ENCODE measurements at places on chromosomes 5 and 9. TPM values are rescaled to one million over a fixed set of nuclear protein-coding genes. Genes with fewer than 3 reads are reported as not detected.

HNRNPAB gene
- 343 TPM for total RNA-seq

PCDHGB6 gene
- total RNA-seq, result 0.11 TPM

SLC6A7 gene
- not detected for total RNA-seq

GNA14 gene
- not detected for total RNA-seq

NR2F1 gene
- 5.0 TPM for total RNA-seq

SNCB gene
- total RNA-seq, result 1.2 TPM

LURAP1L gene
- total RNA-seq, result 11.6 TPM

RALGPS1 gene
- total RNA-seq, result 1.3 TPM

CNOT8 gene
- total RNA-seq, result 36.6 TPM

SPATA31A3 gene
- not detected for total RNA-seq

RASEF gene
- total RNA-seq, result 8.6 TPM

CCL19 gene
- not detected for total RNA-seq

CTSL gene
- 1,037 TPM for total RNA-seq
